ENCODE measurements at places on chromosomes 3 and 15.
A peak's percentile ranks its signal among the peaks of the same experiment; 100 is the strongest.

DNA sequence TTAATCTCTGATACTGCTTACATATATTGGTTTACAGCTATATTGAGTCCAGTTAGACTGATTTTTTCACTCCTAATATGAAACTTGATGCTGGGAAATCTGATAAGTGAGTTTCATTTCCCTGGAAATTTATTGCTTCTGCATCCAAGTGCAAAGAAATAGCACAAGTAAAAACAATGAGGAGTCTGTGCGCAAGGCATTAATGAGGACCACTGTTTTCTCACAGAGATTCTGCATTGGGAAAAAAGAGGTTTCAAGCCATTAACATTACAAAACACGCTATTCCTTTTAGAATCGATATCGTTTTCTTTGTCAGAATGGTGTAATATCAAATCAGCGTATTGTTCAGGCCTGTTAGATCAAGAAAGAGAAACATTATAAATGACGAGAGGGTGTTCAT lies 723.3 kb upstream of the ARRDC4 start:
- DNase-seq: no peak

DNA sequence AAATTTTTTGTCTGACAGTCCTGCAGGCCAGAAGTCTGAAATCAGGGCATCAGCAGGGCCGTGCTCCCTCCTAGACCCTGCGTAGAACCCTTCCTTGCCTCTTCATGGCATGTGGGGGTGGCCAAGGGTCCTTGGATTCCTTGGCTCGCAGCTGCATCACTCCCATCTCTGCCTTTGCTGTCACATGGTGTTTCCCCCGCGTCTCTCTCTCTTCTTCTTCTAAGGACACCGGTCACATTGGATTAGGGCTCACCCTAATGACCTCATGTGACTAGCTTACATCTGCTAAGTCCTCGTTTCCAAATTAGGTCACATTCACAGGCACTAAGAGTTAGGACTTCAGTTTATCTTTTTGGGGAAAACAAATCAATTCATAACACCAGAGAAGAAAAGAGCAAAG lies 12.0 kb downstream of the SLCO3A1 start:
- no peak for DNase-seq

GRCh38 chr3:197278933-197279332 lies 19.5 kb downstream of the DLG1 start:
- no peak for DNase-seq

DNA sequence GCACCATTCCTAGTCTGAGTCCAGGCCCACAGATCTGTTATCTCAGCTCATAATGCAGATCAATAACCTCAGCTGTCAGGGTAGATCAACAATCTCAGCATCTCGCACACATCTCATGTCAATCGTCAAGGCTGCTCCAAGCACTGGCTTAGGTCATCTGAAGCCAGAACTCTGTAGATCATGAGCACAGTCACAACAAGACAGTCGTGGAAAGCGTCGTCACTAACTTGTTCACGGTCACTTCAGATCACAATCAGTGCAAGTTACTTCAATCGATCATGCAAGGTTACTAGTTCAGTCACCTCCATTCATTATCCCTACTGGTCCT lies 71.8 kb downstream of the RBPMS2 start:
- DNase-seq: peak; percentile 38

GRCh38 chr3:138492980-138493675 lies 58.7 kb downstream of the ESYT3 start:
- DNase-seq: no peak

GRCh38 chr15:43410572-43411214 lies 39.8 kb downstream of the TUBGCP4 start:
- no peak for DNase-seq

GRCh38 chr15:62999923-63000561 lies 42.5 kb upstream of the TPM1 start:
- no peak for DNase-seq

DNA sequence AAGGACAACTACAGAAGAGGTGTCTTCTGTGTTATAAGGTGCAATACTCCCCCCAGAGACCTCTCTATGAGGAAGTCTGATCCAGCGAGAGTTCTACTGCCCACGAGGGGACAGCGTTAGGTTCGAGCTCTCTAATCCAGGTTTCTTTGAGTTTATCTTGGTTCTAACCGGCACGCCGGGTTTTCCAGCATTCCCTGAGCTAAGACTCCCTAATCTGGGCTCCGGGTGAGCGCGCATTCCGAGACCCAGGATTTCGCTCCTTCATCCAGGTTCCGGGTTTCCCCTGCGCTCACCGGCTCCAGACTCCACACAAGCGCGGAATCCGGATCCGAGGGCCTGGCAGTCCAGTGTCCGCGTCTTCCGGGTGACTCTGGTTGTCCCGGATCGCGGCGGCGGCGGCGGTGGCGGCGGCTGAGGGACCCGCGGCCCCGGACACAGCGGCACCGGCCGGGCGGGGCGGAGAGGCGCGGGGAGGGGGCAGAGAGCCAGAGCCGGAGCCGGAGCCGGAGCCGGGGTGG lies at the start of gene ZNF609:
ZNF609 (plus strand) TSS at position 373 of the 518 bp plus-strand sequence. CDS start 38,842 bp downstream, outside the sequence.
- peak; percentile 94 for DNase-seq

DNA sequence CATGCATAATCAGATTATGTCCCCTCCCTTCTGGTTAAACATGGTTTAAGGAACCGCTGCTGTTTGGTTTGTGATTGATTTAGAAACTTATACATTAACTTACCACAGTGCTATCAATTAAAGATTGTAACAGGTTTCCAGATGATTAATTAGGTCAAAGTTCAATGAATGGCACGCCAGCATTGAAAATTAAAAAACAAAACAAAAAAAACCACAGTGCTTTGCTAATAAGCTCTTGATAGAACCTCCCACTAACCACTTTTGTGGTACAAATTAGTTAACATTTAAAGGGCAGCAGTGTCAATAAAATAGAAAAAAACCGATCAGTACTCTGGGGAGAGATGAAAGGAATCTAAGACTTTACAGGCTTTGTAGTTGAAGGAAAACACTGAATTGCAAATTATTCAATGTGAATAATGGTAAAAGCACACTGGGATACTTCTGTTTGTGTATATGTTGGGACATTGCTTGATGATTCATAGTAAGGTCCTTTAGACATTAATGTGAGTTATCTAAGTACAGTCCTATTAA lies 7.6 kb upstream of the C3orf38 start:
- DNase-seq: no peak

GRCh38 chr3:129663045-129663446 lies 56.6 kb upstream of the PLXND1 start:
- no peak for DNase-seq

DNA sequence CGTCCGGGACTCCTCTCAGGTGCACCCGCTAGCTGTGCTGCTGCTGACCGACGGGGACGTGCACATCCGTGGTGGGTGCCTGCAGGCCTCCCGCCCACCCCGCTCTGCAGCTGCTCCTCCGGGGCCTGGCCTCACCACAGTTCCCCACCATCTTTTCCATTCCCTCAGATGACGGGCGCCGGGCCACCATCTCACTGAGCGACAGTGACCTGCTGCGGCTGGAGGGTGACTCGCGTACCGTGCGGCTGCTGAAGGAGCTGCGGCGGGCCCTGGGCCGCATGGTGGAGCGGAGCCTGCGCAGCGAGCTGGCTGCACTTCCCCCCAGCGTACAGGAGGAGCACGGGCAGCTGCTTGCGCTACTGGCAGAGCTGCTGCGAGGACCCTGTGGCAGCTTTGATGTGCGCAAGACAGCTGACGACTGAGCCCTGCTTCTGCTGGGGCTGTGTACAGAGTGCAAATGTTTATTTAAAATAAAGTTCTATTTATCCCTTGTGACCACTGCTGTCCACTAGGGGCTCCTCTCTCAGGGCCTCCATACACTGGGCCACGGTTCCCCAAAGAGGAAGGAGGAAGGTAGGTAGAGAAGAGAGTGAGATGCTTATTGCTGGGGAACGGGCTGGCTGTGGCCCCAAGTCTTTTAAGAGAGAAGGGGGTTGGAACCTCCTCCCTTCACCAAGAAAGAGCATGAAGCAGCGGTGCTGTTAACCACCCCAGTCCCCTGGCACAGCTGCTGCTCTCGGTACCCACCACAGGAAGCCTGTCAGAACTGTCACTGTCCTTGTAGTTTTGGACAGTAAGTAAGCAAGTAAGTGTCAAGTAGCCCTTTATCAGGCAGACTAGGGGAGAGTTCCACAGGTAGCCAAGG lies 47.0 kb downstream of the DHX30 start:
- DNase-seq: no peak

DNA sequence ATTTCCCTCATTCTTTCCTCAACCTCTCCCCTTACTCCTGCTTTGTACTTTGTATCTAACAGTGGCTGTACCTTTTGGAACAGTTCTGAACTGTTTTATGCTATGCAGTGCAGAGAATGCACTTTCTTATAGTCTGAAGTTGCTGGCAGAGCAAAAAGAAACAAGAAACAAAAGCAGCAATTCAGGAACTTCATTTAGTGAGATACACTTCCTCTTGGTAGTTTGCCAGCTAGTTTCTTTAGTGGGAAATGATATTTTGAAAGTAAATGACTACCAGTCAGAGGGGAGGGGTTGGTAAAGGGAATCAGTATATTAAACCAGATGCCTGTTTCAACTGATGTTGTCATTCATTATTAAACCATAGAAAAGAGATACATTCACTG lies 55.0 kb upstream of the CHD2 start:
- no peak for DNase-seq

DNA sequence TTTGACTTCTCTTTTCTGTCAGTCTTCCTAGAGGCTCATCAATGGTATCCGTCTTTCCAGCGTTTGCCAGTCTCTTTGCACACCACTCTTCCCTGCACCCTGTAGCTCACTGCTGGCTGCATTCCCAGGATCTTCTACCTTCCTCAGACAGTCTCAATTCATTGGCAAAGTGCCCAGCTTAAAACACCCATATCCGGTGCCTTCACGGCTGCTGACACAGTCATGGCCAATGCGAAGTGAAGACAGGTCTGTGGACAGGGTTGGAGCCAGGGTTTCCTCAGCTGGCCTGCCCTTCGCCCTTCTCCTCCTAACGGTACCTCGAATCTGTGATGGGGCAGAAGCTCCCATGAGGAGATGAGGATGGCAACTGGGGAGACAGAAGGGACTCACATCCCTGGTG lies 36.1 kb downstream of the PTH1R start:
- no peak for DNase-seq

GRCh38 chr3:107929088-107929487 lies 161.7 kb downstream of the CD47 start:
- DNase-seq: no peak

- peak; percentile 85 for DNase-seq
Observed at GRCh38 chr3:16177962-16178627, 3.6 kb downstream of the GALNT15 start.

- peak; percentile 62 for DNase-seq
Observed at GRCh38 chr3:136818769-136819391, at the start of gene SLC35G2. Gene SLC35G2 (plus strand): TSS chr3:136819126. CDS start chr3:136854461, 35,335 bp downstream.

DNA sequence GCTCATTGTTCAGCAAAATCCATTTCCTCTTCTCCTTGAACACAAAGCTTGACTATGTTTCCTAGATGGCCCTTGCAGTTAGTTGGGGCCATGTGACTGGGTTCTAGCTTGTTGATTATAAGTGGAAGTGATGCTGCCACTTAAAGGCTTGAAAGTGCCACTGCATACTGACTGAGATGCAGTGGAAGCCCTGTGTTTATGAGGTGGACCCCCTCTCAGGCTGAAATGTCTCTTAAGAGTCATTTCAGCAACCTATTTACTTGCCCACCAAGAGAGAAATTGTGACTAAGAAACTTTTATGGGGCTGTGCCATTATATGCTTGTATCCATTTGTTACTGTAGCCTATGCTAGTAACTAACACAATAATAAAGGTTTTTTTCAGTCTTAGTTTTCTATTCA lies 8.4 kb upstream of the ANP32A start:
- peak; percentile 38 for DNase-seq

- no peak for DNase-seq
Observed at GRCh38 chr3:30694148-30694547, 87.7 kb downstream of the TGFBR2 start.

DNA sequence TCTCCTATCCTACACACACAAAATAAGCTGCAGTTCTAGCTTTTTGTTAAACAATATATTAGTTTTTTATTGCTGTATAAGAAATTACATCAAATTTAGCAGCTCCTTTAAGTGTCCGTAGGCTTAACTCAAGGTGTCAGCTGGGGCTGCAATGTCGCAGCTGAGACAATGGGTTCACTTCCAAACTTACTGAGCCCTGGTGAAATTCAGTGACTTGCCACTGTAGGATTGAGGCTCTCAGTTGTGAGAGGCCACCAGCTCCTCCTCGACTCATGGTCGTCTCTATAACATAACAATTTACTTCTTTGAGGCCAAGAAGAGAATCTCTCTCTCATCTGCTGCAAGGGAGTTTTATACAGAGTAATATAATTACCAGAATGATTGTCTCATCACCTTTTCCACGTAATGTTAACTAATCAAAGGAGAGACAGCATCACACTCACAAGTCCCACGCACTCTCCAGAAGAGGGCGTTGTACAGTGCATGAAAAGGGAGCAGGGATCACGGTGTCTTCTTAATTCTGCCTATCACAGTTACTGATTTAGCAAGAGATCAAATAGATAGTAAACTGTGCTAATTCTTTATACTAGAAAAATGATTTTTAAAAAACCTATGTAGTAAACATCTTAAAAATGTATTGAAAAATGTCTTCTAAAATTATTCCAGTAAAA lies 735.6 kb upstream of the GBE1 start:
- no peak for DNase-seq

DNA sequence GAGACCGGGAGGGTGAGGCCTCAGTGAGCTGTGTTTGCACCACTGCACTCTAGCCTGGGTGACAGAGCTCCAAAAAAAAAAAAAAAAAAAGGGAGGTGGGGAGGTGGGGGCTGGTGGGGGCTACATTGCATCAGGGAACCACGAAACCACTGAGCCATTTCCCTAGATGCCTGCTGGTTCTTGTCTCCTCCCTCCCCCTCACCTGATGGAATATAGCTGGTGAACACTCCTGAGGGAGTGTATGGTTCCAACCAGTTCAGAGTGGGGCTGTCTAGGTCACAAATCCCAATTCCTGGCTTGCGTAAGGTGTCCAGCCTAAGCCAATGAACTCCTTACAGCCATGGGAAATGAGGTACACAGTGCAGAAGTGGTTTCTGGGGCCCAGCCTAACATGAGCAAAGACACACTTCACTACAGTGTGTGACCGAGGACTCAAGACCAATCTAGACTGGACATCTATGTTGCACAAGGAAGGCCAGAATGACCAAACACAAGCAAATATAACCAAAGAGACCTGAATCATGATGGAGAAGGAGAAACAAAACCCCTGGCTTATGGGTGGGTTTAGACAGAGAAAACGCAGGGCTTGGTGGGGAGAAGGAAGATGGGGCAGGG lies 39.1 kb upstream of the OSBPL11 start:
- no peak for DNase-seq

DNA sequence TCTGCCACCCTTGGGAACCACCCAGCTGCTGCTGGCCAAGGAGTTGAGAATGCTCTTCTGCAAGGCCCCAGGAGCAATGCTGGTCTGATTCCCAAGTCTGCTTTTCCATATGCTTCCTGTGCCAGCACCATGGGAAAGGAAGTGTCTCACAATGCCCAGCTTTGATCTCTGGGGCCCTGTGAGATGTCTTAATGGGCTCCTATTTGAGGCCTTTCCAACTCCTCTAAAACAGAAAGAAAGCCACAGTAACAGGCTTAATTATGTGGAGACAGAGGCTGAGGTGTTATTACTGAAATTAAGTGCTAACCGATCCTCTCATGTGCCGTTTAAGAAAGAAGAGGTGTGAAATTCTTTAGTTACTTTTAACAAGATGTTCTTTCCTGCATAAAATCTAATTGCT lies 4.5 kb downstream of the EOGT start:
- DNase-seq: no peak

- DNase-seq: no peak
Observed at GRCh38 chr3:136437043-136437442, 186.9 kb downstream of the PCCB start.

GRCh38 chr3:141839389-141839788 lies 37.1 kb upstream of the ATP1B3 start:
- DNase-seq: no peak

GRCh38 chr15:28030801-28031200 lies 68.3 kb downstream of the OCA2 start:
- no peak for DNase-seq
